ENCODE measurements at places on chromosomes 11 and 22. TPM values are rescaled to one million over a fixed set of nuclear protein-coding genes. Genes with fewer than 3 reads are reported as not detected.

MUC15 gene
- total RNA-seq: not detected

CRKL gene
- total RNA-seq: 35.1 TPM

SLC25A18 gene
- not detected for total RNA-seq

APOL5 gene
- not detected for total RNA-seq

HTR3A gene
- total RNA-seq: not detected

APLNR gene
- not detected for total RNA-seq

CFAP300 gene
- total RNA-seq: not detected

OR4D5 gene
- total RNA-seq: not detected

ACTN3 gene
- under 0.01 TPM for total RNA-seq

MRGPRX3 gene
- not detected for total RNA-seq

CARNS1 gene
- 0.32 TPM for total RNA-seq

CASP5 gene
- not detected for total RNA-seq

C11orf16 gene
- total RNA-seq: not detected

LIF gene
- 1.2 TPM for total RNA-seq

CD6 gene
- not detected for total RNA-seq

HMOX1 gene
- 50.8 TPM for total RNA-seq

CLMP gene
- total RNA-seq: 3.2 TPM

AHNAK gene
- total RNA-seq: 293 TPM

MPEG1 gene
- not detected for total RNA-seq

RNH1 gene
- total RNA-seq: 236 TPM

PRDM11 gene
- 10.8 TPM for total RNA-seq

MOGAT2 gene
- not detected for total RNA-seq

INSC gene
- not detected for total RNA-seq

MTA2 gene
- 186 TPM for total RNA-seq

GPR137 gene
- 6.4 TPM for total RNA-seq

TMEM191C gene
- 0.61 TPM for total RNA-seq

KREMEN1 gene
- 0.30 TPM for total RNA-seq

SHANK2 gene
- total RNA-seq: not detected
